G401 (cell line): ENCODE measurements at places on chromosomes 6 and 20.

- no peak for DNase-seq
These were observed 43.6 kb downstream of the MDGA1 start for GRCh38 chr6:37653933-37654565.

DNA sequence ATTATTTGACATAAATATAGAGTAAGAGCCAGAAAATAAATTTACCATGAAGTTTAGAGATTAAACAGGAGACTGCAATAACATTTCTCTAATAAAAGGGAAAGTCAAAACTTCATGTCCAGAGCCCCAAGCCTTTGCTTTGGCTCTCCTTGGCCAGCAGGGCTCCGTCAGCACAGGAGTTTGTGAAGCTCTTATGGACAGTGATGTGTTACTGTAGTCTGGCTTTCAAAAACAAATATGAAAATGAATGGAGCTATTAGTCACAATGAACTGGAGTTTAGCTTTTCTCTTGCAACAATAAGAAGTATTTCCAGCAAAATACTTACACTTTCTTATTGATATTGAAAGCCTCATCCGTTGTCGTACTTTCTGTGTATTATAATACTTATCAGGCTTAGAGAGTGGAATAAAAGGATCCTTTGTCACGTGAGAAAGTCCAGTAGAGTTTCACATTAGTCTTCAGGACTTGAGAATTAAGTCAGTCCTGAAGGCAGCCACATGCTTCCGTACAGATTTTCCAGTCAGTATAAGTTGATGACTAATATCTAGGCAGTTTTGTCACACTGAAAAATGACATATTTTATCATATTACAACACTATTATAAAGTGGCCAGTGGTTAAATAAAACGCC, 117.0 kb upstream of the PRL start:
- DNase-seq = no peak

- peak; percentile 20 for DNase-seq
These were observed 49.9 kb downstream of the ATG5 start for GRCh38 chr6:106275692-106276091.

GRCh38 chr6:157990321-157991066, 8.8 kb downstream of the SYNJ2 start:
- no peak for DNase-seq

- no peak for DNase-seq
These were observed 248.0 kb downstream of the CDC5L start for GRCh38 chr6:44635486-44635885.
